ENCODE measurements at places on chromosomes 2 and 18. TPM values are rescaled to one million over a fixed set of nuclear protein-coding genes. Genes with fewer than 3 reads are reported as not detected.

- DNase-seq = no peak
- no peak overlapping the region for H3K4me3 ChIP-seq
- H3K27me3 ChIP-seq = no peaks in the 10 kb centered on the region
- H3K27ac ChIP-seq = no peak overlapping the region
- no peaks in the 10 kb centered on the region for H3K4me1 ChIP-seq
Measured at GRCh38 chr2:27537287-27537686, 40.6 kb downstream of the GCKR start.

DNA sequence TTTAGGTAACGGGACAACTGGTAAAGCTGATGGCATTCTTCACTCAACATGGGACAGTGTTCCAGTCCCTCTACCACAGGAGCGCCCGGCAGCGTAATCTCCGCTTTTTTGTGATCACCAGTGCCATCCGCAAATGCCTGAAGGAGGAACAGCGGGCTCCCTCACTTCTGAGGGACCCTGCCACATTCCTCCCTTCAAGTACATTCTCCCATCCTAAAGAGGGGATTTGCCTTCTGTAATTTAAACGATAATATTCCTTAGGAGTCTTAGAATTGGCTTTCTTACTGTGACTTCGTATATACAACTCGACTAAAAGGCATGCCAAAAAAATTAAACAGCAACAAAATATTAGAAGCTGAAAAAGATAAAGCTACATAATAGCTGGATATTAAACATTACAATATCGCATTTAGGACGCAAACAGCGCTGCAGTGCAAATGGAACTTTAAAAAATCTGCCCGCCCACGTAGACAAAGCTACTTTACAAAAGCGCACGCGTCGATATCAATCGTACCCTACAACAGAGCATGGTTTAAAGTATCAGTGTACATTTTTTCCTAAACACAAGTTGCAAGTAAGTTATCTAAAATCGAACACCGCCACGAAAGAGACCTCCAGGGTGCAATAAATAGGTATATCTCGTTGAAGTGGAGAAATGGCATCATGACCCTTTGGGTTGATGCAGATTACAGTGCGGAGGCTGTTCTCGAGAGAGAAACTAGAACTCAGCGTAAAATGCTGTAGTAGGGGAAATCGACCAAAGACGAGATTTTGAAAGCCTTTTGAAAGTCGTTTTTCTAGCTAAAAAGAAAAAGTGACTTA is 2.3 kb upstream of the VSNL1 start:
- H3K4me1 ChIP-seq = no peaks in the 10 kb centered on the region
- peak overlapping the region; percentile 16 for H3K4me3 ChIP-seq
- peak overlapping the region; percentile 50 for H3K27ac ChIP-seq
- no peak for DNase-seq
- H3K27me3 ChIP-seq = no peaks in the 10 kb centered on the region

- H3K27me3 ChIP-seq = no peaks in the 10 kb centered on the region
- H3K27ac ChIP-seq = no peak overlapping the region
- no peak overlapping the region for H3K4me3 ChIP-seq
- no peak for DNase-seq
- no peaks in the 10 kb centered on the region for H3K4me1 ChIP-seq
Measured at GRCh38 chr18:5286525-5286924, 9.0 kb downstream of the ZBTB14 start.

The NTSR2 gene
- not detected for total RNA-seq

DNA sequence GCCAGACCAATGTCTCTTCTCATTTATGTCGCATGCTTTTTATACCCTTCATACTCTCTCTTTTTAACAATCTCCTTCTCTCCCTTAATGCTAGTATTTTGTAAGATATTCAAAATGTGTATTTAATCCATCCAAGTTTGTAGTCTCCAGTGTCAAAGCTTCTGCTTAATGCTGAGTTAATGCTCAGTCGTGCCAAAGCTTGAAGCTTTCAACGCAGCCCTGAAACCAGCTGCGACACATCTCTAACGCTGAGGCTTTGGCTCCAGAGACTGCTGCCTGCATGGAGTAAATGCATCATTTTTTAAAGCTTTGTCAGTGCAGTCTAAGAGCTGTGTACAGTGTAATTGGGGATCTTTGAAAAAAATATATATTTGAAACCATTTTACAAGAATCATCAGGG is 2108.8 kb upstream of the PIK3C3 start:
- H3K36me3 ChIP-seq = no peaks in the 10 kb centered on the region
- H3K27ac ChIP-seq = no peak overlapping the region
- no peaks in the 10 kb centered on the region for H3K27me3 ChIP-seq
- H3K4me3 ChIP-seq = no peak overlapping the region
- H3K4me1 ChIP-seq = no peaks in the 10 kb centered on the region

DNA sequence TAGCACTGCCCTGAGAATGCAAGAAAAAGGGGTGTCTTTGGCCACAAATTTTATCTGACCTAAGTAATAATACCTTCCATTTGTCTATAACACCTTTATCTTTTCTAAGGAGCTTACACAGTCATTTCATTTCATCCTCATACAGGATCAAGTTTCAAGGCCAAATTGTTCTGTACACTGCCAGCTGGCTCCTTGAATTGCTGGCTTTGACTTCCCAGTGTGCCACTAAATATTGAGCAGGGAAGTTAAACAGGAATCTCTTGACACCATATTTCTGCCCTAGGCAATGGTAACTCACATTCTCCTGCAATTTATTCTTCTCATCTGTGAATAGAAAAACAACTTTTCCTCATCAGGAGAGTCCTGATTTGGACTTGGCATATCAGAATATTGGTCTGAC is 195.1 kb upstream of the LRP1B start:
- H3K27ac ChIP-seq = no peak overlapping the region
- no peaks in the 10 kb centered on the region for H3K36me3 ChIP-seq
- no peak overlapping the region for H3K4me3 ChIP-seq
- no peaks in the 10 kb centered on the region for H3K4me1 ChIP-seq

Measured in Peyer's patch (tissue), 4 donors.